ENCODE measurements at places on chromosomes 16 and 17.

DNA sequence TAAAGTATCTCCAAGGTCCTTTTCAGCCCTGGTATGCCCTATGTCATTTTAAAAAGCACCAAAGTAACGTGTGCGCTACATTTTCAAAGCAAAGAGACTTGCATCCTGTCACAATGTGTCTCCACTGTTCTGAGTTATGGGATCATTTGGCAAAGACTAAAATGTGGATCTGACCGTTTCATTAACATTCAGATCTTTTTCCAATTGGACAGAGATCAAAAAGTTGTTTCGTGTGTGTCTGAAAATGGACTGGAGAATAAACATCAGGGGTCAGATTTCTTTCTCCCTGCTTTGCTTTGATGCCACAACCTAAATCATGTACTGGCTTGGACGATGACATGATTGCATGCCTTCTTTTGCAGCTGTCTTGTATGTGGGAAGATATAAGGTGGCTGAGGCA is 136.0 kb upstream of the NOG start:
- no peak for DNase-seq

DNA sequence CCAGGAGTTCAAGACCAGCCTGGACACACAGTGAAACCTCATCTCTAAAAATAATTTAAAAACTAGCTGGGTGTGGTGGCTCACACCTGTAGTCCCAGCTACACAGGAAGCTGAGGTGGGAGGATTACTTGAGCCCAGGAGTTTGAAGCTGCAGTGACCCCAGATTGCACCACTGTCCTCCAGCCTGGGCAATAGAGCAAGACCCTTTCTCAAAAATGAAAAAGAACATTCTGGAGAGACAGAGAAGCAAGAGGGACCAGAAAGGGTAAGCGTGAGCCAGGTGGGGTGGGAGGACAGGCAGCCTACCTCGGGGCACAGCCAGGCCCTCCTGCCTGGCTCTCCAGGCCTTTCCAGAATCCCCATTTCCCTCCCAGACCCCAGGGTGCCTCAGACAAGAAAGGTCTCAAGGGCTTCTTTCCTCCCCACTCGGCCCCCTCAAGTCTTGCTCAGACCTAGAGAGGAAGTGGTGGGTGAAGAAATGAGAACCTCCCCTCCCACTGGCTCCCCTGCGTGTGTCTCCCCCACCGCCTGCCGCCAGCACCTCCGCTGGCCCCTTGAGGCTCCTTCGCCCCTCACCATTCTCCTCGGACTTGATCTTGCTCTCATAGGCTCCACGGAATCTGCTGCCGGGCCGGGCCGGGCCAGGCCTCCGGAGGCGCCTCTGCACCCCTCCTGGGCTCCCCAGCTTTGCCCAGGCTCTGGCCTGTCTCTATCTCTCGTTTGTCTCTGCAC is 503 bp downstream of the C16orf54 start:
- no peak for DNase-seq

DNA sequence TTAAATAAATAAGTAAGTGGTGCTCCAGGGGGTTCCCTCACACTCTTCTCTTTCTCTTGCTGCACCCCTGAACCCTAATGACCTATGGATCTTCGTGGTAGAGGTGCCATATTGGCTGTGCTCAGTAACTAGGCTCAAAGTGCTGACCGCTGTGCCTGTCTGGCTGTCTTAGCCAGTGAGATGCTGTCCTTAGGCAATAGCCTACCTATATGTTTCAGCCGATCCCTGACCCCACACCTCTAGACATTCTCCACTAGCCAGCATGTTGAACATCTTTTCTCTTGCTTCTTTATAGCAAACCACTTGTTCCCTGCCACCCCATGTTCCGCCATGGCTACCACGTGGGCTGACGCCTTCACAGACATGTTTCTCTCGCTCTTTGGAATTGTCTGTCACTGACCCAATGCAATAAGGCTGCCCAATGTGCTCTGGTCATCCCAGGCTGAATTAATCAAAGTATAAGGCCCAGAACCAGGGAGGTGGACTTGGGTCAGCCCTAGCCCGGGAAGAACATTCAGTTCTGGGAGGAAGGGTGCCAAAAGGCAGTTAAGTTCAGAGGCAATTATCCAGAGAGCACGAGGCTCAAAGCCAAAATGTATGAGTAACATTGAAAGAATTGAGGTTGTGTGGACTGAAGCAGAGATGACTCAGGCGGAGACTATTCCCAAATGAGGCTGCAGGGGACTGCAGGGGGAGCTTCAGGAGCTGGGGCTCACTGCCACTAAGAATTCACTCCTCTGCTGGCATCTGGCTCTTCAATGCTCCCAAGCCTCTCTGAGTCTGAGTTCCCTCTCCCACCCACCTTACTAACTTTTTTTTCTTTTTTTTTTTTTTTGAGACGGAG is 28.7 kb upstream of the TNRC6A start:
- no peak for DNase-seq

DNA sequence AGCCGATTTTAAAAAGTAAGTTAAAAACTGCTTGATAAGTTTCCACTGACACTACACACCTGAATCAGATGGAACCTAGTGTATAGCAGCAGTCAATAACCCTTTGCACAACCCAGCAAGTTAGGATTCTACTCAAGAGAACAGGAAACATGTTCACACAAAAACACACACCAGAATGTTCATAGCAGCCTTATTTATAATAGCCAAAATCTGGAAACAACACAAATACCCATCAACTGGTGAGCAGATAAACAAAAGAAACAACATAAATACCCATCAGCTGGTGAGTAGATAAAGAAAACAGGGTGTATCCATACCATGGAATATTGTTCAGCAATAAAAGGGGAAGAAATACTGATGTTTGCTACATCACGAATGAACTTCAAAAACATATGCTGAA is 2.7 kb upstream of the CDH11 start:
- DNase-seq = no peak

DNA sequence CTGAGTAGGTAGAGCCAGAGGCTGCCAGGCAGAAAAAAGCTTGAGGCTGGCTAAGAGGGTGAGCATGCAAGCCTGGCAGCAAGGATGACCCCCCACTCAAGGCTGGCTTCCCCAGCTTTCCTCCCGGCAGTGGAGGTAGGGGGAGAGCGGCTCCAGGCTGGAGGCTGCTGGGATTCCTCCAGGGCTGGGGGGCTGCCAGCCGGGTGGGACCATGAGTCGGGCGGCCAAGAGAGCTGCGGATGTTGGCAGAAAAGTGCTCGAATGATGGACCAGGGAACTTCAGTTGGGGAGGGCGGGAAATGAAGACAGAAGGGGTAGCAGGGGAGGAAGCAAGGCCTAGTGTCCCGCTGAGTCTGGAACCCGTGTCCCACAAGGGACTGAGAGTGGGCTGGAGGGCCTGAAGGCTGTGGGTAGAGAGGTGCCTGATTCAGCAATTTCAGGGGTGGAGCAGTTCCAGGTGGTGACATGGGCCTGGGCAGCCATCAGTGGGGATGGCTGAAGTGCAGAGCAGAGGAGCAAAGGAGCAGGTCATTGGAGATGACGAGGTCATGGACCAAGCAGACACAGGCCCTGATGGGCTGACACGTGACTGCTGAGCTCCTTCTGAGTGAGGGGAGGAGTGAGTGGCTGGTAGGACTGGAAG is 20.3 kb downstream of the HSD11B2 start:
- no peak for DNase-seq

DNA sequence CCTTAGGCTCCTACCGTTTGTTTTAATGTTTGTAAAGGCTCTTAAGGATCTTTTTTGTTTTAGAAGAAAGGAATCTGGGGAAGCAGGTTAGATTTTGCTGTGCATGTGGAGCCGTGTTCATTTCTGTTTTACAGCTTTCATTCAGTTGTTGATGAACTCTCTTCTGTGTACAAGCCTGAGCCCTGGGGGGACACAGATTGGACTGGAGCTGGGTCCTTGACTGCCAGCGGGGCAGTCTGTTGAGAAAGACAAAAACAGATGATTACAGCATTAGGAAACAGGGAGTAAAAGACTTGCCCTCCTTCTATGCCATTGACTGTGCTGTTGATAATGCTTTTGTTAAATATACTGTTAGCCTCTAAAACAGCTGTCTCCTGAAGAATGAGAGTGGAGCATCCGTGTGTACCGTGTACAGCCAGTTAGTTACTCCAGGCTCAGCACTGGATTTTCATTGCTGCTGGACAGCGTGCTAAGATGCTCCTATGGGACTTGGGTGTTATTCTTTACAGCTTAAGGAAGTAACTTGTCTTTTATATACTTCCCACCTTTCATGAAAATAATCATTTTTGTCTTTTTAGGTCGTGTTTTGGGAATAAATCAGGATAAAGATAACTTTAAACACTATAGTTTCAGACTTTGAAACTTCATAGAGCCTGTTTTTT is 3.2 kb downstream of the MAP1LC3B start:
- no peak for DNase-seq

DNA sequence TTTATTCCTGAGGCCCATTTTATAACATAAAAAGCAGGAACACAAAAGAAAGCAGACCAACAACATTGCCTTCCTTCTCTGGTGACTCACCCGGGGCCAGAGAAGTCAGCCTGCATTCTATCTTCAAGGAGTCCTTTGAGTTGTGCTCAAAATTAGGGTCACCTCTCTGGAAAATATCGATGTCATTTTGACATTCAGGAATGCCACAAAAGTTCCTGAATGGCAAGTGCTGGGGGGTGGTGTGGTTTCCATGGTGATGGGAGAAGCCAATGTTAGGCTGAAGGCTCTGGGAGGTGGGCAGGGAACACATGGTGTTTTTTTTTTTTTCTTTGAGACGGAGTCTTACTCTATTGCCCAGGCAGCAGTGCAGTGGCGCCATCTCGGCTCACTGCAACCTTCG is 159.6 kb downstream of the HAPSTR1 start:
- no peak for DNase-seq

GRCh38 chr16:53334581-53334980 is 99.7 kb upstream of the RBL2 start:
- DNase-seq = no peak

DNA sequence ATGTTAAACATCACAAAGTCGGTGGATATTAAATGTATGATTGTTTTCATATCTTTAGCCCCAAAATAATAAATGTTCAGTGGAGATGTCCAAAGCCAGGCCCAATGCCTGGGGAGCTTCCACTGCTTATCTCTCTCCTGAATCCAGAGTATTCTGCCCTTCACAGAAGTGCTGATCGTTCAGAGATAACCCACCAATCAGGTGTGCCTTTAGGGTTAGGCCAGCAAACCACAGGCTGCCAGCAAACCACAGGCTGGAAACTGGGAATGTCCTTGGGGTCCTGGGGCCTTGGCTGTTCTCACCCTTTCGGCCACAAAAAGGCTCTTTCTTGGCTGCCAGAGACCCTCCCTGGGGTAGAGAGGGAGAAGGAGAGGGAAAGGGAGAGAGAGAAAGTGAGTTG is 33.9 kb downstream of the NXN start:
- DNase-seq = no peak

- DNase-seq = no peak
Observed at GRCh38 chr16:48538746-48539484, 71.1 kb downstream of the N4BP1 start.

Measured in stimulated activated CD8-positive, alpha-beta memory T cell treated with anti-CD3 and anti-CD28 coated beads, Interleukin-2, amount 100 ng/mL, for 1 hour (primary cell).